H9 (cell line): ENCODE measurements at places on chromosomes 1 and 21. TPM values are rescaled to one million over a fixed set of nuclear protein-coding genes. Genes with fewer than 3 reads are reported as not detected.

The TRIM58 gene
- 1.7 and 2.0 TPM in 2 replicates for total RNA-seq

The FMO2 gene
- not detected in 2 replicates for total RNA-seq

The CELA3A gene
- total RNA-seq = not detected in 2 replicates

The GNG12 gene
- 14.3 and 14.6 TPM in 2 replicates for total RNA-seq

The WNT2B gene
- 0.66 and 0.68 TPM in 2 replicates for total RNA-seq

The FTCD gene
- 6.7 and 6.8 TPM in 2 replicates for total RNA-seq

The GCSAML gene
- not detected in 2 replicates for total RNA-seq

The TP73 gene
- 4.7 and 4.9 TPM in 2 replicates for total RNA-seq

DNA sequence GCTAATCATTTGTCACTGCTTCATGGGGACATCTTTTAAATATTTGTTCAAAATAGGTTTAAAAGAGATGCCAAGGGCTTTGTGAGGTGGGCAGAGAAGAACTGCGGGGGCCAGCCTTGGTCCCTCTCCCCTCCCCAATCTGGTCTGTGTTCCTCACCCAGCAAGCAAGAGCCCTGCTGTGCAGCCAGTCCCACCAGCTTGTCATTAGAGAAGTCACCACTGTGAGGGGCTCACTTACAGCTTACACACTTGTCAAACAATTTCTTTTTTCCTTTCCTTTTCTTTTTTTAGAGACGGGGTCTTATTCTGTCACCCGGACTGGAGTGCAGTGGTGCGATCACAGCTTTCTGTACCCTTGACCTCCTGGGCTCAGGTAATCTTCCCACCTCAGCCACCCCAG is 10.4 kb upstream of the CDK18 start:
- no peak for DNase-seq

DNA sequence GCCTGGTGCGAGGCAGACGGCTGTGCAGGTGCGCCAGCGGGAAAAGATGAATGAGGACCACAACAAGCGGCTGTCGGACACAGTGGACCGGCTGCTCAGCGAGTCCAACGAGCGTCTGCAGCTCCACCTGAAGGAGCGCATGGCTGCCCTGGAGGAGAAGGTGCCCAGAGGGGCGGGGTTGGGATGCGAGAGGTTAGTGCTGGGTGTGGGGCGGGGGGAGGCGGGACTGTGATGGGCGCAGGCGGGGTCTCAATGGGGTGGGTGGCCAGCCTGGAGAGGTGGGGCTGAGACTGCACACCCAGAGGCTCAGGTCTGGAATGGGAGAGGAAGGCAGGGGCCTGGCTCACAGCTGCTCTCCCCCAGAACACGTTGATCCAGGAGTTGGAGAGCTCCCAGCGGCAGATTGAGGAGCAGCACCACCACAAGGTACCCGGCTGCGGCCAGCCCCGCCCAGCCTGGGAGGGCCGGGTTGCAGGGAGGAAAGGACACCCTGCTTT is 22.3 kb downstream of the PPFIA4 start:
- peak; percentile 82 for DNase-seq

GRCh38 chr1:90821788-90822359 is 104.8 kb upstream of the BARHL2 start:
- DNase-seq = no peak

DNA sequence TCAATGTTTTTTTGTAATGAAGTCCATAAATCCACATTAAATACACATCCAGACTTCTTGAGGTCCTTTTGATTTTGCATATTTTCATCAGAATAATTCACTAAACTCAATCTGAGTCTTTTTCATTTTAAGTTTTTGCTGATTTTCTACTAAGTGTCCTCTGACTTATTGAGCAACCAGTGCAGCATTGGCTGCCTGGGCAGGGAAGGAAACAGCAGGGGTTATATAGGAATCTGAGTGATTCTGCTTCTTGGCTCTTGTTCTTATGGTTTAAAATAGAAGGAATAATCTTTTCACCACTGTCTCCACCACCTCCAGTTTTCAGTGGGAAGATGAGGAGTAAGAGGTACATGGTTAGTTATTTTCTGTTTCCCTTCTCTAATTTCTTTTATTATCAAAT is 88.4 kb downstream of the ST6GALNAC5 start:
- DNase-seq = no peak

DNA sequence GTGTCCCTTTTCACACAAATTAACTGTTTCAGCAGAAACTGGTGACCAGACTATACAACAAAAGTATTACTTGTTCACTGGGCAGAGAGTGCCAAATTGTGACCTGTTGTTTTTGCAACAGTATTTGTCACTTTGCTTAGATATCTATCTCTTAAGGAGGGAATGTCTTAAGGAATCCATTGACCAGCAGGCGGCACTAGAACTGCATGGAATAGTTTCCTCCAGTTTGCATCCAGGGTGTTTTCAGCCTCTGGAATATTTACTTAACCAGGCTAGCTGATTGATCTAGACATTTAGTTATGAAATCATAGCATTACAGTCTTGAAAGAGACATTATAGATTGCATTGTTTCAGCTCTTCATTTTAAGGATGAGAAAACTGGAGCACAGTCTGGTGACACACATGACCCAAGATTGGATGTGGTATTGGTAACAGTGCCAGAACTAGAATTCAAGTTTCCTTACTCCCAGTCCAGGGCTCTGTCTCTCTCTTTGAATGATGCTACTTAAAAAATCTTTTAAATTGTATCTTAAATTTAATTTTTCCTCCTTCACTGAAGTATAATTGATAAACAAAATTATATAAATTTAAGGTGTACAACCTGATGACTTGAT is 16.9 kb downstream of the RPTN start:
- peak; percentile 36 for DNase-seq

DNA sequence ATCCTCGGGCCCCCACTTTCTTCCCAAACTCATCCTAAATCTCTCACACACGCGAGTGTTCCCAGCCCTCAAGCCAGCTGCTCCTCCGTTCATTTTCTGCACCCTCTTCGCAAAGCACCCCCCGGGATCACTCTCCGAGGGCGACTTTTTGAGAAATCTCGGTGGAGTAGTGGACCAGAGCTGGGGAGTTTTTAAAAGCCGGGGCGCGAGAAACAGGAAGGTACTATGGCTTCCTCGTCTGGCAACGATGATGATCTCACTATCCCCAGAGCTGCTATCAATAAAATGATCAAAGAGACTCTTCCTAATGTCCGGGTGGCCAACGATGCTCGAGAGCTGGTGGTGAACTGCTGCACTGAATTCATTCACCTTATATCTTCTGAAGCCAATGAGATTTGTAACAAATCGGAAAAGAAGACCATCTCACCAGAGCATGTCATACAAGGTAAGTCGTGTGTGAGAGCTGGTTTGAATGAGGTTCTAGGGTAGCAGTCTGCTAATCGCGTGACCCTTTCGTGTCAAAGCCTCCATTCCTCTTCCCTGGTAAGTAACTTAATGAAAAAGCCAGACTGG is 800 bp downstream of the DR1 start:
- DNase-seq = no peak

DNA sequence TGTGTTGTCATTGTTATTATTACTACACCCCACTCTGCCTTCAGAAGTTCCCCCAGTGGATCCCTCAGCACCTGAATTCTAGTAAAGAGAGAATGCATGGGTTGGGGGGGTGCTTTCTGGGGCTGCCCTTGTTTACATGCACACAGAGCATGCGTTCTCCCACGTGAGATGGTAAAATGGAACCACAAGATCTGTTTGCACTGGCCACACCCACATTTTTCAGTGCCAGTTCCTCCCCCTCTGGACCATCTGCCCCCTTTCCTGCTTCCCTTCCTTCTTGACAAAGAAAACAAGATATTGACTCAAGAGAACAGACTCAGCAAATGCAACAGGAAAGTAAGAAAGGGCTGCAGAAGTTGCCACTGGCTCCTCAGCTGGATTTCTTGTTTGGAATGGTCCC is 8.9 kb downstream of the SLC6A17 start:
- DNase-seq = no peak

GRCh38 chr1:222910699-222911098 is 95.9 kb downstream of the DISP1 start:
- no peak for DNase-seq

DNA sequence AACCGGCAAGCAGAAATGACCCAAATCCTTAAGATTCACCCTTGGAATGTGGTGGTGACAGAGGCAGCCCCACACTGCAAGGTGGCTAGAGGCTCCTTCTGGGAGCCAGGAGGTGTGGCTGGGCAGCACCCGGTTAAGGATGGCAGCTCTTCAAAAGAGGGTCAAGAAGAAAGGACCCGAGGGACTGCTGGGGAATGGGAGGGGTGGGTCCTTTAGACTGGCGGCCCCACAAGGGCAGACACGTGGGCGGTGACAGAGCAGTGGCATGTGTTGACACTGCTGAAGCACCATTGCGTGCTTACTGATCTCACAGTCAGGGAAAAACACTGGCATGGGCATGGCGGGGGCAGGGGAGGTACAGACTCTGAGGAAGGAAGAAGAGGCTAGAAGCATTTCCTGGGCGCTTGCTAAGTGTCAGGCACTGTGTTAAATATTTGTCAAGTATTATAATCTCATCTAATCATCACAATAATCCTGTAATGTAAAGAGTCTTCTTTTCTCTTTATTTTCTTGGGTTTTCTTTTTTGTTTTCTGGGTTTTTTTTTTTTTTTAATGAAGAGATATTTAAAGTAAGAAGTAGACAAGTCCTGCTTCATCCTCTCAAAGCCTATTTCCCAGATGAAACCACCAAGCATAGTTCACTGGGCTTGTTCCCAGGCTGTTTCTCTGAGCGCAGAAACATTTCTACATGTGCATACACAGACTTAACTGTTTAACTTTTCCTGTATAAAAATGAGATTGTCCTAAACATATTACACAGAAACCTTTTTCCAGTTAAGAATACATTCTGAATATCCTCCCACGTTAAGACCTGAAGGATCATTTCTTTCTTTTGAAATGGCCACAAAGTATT is 165.8 kb upstream of the EDN2 start:
- no peak for DNase-seq

DNA sequence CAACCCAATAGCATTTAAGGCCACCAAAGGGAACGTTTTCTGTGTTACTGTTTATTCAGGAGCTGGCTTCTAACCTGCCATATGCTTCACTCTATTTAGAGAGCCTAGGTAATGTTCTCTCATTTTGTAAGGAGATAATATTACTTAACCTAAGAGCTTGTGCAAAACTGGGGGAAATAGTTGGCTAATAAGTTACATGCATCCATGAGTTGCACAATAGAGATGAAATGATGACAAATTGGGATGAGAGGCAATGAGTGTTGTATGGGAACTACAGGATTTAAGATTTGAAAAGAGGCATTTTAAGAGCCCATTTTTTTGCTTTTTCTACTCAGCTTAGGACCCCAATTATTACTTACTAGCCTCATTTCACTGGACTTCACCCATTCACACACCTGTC is 151.0 kb downstream of the ST6GALNAC3 start:
- DNase-seq = no peak

- no peak for DNase-seq
Measured at GRCh38 chr1:29824025-29824424, 587.7 kb downstream of the PTPRU start.

DNA sequence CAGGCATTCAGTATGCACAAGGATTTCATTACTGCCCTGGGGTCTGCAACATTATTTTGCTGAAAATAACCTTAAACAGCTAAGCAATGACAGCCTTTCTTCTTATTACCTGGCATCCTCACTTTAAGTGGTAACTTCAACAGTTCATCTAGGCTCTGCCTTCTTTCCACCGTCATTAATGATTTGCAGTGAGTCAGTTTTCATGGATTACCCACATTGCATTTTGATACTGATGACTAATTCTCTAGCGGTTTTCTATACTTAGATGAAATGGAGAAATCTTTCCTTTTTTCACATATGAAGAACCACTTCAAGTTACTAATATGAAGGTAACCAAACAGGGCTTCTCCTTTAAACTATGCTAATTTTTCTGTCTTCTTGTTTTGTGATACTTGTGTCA is 226.9 kb upstream of the TMPRSS15 start:
- no peak for DNase-seq

DNA sequence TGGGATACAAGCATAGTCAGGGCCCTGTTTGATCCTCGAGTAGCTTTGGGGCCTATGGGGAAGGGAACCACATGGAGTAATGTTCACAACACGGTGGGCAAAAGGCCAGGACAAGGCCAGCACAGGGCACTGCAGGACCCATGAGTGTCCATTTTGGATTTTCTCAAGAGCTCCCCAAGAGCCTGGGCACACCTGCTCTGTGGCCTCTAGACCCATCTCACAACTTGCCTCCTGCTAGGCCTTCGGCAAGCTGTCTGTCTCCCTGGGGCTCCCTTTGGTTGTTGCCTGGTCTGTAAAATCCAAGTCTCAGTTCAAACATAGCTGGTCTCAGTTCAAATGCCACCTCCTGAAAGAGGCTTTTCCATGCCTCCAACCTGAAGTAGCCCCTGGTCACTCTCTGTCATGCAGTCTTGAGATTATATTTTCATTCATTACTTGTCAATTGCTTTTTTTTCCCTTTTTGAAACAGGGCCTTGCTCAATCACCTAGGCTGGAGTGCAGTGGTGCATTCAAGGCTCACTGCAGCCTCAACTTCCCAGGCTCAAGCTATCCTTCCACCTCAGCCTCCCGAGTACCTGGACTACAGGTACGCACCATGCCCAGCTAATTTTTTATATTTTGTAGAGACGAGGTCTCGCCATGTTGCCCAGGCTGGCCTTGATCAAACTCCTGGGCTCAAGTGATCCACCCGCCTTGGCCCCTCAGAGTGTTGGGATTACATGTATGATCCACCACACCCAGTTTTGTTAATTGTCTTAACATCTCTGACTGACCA is 107.4 kb downstream of the MATN1 start:
- no peak for DNase-seq

GRCh38 chr1:93608187-93609109 is 73.2 kb downstream of the BCAR3 start:
- DNase-seq = no peak

GRCh38 chr1:40014253-40014706 is 26.2 kb upstream of the CAP1 start:
- DNase-seq = no peak

GRCh38 chr1:235910357-235911299 is 43.9 kb upstream of the LYST start:
- peak; percentile 60 for DNase-seq

- DNase-seq = peak; percentile 4
Measured at GRCh38 chr1:51607681-51608095, 9.2 kb upstream of the OSBPL9 start.

GRCh38 chr1:164958982-164959768 is 397.3 kb downstream of the LMX1A start:
- no peak for DNase-seq

DNA sequence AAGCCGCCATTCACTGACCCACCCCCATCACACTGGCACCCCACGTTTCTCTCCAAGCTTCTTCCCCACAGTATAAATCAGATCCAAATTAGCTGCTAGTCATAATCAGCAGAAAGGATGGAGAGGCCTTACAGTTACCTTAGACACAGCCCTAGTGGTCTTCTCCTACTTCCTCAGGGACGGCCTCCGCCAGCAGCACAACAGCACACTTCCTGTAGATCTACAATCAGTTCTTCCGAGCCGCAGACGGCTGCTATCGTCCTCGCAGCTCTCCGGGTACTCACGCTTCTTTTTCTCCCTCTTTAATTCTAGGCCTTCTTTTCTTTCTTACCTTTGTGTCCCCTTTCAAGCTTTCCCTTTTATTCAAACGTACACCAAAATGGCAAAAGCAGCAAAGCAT is 313.5 kb downstream of the SMYD3 start:
- no peak for DNase-seq

GRCh38 chr1:43251024-43251423 is 18.8 kb upstream of the TMEM125 start:
- DNase-seq = no peak
